ENCODE measurements at places on chromosomes 6 and 20.

DNA sequence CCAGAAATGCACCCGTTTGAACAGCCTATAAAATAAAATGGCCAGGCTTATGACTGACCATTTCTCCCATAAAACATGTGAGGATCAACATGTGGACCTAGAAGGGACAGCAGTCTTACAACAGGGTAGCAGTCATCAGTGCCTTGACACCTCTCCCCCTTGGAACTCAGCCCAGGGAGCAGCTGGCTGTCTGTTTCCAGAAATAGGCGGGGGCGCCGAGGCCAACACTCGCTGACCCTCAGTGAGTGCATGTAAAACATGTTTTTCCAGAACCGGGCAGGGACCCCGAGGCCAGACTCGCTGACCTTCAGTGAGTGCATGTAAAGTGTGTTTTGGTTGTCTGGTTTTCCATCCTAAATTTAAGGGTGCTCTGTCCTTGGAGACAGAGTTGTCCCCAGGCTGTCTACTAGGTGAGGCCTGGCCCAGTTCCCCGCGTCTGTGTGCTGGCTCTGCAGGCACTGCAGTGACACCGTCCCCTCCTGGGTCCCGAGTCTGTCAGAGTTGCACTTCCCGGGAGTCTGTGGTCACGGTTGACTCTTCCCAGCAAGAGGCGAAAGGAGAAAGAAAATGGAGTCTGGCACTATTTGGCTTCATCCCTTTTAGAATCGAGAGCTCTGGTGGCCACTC lies 19.8 kb upstream of the ADRM1 start:
- no peak for DNase-seq

DNA sequence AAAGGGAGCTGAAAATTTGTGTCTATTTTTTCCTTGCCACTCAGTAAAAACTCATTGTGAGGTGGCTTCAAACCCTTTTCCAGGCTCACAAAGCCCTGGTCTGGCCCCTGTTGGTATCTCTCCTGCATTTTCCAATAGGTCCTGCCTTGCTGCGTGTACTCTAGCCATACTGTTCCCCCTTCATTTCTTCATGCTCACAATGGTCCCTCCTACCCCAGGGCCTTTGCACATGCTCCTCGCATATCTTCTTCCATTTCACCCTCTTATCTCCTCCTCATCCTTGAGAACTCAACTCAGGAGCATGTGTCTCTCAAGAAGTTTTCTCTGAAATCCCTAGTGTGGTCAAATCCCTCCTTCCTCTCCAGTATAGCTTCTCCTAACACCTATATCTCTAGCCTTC lies 186.6 kb downstream of the MBOAT1 start:
- DNase-seq = no peak

DNA sequence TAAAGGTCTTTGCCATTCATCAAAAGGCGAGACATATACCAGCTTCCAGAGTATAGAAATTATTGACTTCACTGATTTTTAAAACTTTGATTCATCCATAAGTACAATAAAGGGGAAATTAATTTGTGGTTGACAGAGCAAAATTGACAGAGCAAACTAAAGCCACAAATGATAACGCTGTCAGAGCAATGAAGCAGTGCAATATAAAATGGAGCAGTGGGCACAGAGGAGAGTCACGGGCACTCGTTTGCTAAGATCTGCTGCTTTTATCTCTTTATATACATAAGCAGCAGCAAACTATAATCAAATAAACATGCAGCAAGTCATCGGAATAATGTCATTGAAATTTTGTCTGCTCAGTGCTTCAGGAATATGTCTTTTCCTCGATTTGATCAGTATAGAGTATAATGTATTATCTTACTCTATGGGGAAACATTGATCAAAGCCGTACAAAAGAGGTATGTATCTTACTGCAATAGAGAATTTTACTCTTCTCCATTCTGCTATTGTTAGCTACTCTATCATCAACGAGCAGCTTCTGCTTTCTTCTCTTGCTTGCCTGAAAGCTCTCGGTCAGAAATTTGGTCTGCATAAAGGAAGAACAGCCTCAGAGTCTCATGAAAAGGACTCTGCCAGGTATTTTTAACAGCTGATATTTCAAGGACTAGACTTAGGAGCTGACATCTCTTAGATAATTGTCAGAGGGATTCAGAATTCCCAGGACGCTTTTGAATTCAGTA lies 546.0 kb upstream of the ARID1B start:
- no peak for DNase-seq

DNA sequence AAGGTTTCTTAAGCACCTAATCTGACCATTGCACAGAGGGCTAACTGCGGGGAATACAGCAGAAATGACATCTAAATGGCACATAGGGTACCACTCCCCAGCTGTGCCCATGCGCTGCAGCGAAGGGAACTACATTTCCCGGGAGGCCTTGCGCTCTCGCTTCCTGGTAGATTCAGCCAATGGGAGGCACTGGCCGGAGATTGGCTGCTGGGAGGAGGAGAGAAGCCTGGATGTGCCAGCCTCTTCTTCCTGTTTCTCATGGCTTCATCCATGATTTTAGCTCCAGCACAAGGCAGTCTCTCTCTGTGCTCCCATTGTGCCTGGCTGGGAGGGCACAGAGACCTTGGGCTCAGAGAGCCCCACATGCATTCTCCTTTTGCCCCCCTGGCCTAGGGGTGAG lies 101.7 kb upstream of the FOXA2 start:
- no peak for DNase-seq

Measured in stimulated activated CD4-positive, alpha-beta T cell treated with anti-CD3 and anti-CD28 coated beads, Interleukin-1b, Interleukin-23, amount 100 ng/mL, for 24 hours (primary cell).